ENCODE measurements at places on chromosomes 5 and 9.

DNA sequence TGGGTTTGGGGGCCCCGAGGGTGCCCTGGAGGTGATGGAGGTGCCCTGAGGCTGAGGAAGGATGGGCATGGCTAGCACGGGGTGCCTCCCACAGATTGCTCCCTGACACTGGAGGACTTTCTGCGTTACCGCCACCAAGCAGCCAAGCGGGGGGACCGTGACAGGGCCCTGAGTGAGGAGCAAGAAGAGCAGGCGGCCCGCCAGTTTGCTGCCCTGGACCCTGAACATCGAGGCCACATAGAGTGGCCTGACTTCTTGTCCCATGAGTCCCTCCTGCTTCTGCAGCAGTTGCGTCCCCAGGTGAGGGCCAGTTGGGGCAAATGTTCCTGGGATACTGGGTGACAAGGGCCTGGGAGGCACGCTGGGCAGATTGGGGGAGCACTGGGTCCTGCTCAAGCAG lies 13.1 kb upstream of the DNAJB5 start:
- no peak for DNase-seq

- DNase-seq, result no peak
Measured at GRCh38 chr9:36041506-36041905, 4.8 kb downstream of the RECK start.

DNA sequence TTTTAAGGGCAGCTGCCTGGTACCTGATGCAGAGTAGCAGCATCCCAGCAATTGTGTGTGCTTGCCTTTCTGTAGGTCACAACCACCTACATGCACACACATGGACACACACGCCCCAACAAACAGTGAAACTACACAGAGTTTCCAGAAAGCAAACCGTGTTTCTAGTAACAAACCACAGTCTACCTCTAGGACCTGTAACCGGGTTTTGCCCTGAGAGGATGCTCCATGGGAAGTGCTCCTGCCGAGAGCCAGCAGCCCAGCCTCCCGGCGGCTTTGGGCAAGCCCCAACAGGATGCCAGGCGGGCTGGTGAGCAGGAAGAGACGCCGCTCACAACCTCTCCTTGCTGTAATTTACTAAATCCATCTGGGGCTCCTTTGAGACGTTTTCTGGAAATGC lies 4.1 kb upstream of the TCF7 start:
- DNase-seq, result no peak

GRCh38 chr5:135511761-135512575 lies 23.8 kb downstream of the NEUROG1 start:
- no peak for DNase-seq

GRCh38 chr5:158751961-158752655 lies 347.6 kb downstream of the EBF1 start:
- DNase-seq, result no peak

GRCh38 chr9:90508940-90509339 lies 133.7 kb downstream of the DIRAS2 start:
- DNase-seq, result no peak

DNA sequence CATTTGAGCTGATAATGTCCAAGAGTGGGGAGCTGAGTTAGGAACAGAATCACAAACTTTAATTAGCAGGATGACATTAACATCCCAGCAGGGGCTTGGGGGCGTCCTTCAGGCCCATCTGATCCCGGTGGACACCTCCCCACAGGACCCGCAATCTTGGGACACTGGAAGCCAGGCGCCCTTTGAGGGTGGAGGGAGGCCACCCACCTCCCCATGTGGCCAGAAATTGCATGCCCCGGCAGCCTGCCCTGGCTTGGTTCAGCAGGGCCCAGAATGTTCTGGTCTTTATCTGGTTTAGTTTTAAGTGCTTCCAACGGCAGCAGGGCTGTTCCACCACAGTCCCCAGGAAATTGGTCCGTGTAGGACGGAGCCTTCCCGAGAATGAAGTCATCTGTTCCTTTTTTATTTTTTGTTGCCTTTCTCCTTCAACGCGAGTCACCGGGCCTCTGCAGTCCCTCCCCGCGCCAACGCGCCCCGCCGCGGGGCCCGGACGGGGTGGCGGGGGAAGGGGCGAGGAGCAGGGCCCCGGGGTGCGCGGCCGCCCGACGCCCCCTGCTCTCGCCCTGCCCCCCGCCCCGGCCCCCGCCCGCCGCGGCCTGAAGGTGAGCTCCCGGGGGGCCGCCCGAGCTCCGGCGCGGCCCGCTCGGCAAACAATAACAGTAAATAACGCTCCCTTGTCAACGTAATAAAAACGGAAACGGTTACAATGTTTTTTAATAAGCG lies 207.9 kb downstream of the C9orf50 start:
- DNase-seq, result peak; percentile 93

DNA sequence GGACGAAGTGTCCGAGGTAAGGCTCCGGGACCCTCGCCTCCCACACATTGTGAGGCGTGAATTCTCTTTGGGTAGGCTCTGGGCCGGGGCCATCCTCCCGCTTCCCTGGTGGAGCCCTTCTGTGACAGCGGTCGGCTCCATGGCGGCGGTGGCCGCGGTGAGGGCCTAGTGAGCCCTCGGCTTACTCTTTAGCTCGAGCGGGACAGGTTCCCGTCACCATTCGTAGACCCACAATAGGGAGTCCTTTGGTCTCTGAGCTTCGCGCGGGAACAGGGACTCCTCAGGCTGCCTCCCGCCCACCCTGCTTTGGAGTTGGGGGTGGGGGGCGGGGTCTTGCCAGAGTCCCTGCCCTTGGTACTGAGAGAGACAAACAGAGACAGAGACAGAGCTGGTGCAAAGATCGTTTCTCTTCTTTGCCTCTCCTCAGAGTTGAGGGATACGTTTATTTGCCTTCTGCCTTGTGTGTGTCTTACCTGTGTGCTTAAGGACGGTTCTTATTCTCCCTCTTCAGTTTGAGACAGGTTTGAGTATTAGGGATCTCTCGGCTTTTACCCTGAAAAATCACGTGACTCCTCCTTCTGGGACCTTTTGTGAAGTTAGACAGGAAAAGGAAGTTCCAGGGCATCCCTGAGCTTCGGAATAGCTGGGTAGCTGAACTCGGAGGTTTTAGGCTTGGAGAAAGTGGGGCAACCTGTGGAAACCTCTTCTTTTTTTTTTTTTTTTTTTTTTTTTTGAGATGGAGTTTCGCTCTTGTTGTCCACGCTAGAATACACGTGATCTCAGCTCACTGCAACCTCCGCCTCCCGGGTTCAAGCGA lies 833 bp downstream of the ANKHD1 start:
- DNase-seq, result peak; percentile 18

DNA sequence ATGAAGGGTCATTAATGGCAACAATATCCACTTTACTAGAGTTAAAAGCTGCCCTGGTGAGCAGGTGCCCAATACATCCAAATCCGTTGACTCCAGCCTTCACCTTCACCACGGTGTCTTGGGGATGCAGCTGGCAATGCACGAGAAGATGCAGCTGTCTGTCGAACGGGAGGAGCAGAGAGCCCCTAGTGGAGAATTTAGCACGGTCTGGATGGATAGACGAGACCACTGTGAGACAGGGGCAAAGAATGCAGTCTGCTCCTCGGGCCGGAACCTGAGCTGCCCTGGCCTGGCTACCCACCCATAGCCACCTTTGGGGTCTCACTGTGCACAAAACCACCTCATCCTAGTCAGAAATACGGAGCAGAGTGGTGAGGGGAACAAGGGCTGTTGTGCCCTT lies 35.1 kb downstream of the ADRA1B start:
- DNase-seq, result no peak

GRCh38 chr5:89309268-89309667 lies 426.3 kb upstream of the MEF2C start:
- DNase-seq, result no peak

- DNase-seq, result no peak
Measured at GRCh38 chr5:135814316-135814715, 20.1 kb upstream of the SLC25A48 start.

GRCh38 chr9:26260238-26260637 lies 582.0 kb upstream of the TUSC1 start:
- DNase-seq, result no peak

- DNase-seq, result no peak
Measured at GRCh38 chr5:154503698-154504039, 25.6 kb upstream of the HAND1 start.

DNA sequence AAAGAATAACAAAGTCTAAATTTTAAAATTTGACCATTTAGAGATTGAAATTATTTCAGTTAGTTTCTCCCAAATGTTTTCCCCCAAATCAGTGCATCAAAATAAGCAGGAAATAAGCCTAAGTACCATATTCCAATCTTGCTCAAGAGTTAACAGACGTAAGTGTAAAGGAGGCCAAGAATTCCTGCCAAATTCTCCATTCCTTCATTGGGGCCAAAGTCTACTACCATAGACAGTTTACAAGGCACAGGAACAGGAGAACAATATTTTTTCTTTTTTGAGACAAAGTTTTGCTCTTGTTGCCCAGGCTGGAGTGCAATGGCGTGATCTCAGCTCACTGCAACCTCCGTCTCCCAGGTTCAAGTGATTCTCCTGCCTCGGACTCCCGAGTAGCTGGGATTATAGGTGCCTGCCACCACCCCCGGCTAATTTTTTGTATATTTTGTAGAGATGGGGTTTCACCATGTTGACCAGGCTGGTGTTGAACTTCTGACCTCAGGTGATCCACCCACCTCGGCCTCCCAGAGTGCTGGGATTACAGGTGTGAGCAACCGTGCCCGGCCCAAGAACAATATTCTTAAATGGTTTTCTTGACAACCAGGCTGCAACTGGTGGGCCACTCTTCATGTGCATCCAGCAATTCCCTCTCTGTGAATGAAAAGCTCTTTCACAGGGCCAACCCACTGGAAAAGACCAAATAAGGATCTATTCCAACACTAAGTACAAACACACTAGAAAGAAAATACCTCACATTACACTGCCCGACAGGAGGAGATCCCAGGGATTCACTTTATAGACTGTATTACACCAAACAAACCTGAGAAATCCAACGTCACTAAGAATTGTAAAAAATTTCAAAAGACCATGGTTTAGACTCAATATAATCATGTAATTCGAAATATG lies 127.7 kb downstream of the MAPKAP1 start:
- no peak for DNase-seq

DNA sequence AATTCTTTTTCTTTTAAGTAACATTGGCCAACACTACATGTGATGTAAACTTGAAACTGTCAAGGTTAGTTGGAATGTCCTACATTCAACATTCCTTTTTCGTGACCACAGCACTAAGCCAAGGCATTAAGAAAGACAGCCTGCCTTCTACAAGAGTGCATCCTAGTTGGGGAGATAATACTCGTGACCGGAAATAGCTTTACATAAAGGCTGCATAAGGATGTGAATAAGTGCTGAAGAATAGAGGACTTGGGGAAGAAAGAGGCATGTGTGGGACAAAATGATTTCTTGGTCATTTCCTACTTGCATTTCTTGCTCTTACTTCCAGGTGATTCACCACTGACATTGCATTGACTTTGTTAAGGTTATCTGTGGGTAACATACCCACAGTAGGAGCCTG lies 282.0 kb downstream of the DMRT2 start:
- DNase-seq, result no peak
